ENCODE measurements at places on chromosomes 2 and 18. TPM values are rescaled to one million over a fixed set of nuclear protein-coding genes. Genes with fewer than 3 reads are reported as not detected.
A peak's percentile ranks its signal among the peaks of the same experiment; 100 is the strongest.

The QPCT gene
- 5.4 TPM for polyA plus RNA-seq

The EN1 gene
- 0.03 TPM for polyA plus RNA-seq

The UGT1A5 gene
- not detected for polyA plus RNA-seq

The SOWAHC gene
- 4.7 TPM for polyA plus RNA-seq

The DSG2 gene
- polyA plus RNA-seq: 1.1 TPM

The IL36B gene
- polyA plus RNA-seq: not detected

The CNTNAP5 gene
- polyA plus RNA-seq: not detected

The IL1RN gene
- polyA plus RNA-seq: 0.36 TPM

The DNMT3A gene
- 3.6 TPM for polyA plus RNA-seq

The SLC9A2 gene
- not detected for polyA plus RNA-seq

The IL37 gene
- polyA plus RNA-seq: not detected

GRCh38 chr2:98036349-98037000 is 40.7 kb upstream of the TMEM131 start:
- no peak for DNase-seq

DNA sequence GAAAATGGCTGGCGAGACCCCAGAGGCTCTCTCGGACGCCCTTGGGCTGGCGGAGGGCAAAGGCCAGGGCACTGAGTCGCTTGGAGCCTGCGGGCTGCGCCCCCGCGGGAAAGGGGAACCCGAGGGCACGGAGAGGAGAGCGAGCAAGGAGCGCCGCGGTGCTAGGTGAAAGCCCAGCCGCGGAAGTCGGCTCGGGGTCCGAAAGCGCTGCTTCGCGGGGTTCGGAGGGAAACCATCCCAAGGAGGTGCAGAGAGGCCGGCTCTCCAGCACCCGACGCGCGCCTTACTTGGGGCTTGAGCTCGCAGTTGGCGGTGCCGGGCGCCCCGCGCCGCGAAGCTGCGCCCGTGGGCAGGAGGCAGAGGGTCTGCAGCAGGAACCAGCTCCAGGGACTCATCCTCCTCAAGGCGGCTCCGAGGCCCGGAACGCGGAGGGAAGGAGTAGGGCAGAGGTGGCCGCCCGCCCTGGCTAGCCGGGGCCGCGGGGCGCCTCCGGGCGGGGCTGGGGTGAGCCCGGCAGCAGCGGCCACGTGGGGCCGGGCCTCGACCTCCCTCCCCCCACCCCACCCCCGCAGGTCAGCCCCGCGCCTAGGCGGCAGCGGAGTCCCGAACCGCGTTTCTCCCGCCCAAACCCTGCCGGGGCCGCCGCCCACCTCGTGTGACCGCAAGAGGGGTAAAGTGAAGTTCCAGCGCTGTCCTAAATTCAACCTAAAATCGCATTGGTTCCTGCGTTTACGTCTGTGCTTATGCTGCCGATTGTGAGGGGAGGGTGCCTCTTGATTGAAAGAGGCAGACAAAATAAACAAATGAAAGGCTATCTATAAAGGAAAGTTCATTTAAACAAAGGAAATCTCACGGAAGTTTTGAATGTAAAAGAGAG is at the start of gene TRABD2A:
Gene TRABD2A (minus strand): TSS at position 440 of the 877 bp plus-strand sequence. CDS start 45 bp downstream, at position 395.
- peak; percentile 86 for DNase-seq

- no peak for DNase-seq
These were observed 25.4 kb downstream of the CAPN14 start for GRCh38 chr2:31191931-31192330.

DNA sequence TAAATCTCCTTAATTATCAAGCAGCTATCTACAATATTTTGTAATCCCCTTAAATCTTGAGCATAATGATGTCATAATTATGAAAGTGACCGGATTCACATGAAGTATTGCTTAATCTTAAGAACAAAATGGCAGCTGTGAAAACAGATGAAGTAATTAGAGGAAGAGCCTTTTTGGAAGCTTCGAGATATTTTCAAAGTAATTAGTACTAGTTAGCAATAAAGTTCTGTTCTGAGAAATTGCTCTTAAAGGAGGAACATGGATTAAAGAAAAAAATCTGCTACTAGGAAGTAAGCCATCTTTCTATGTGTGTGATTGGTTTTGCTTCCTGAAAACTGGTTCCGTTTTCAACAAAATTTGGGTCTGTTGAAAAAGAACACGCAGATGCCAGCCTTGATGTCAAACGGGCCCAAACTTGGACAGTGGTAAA is 18.3 kb downstream of the CLUL1 start:
- peak; percentile 27 for DNase-seq

GRCh38 chr2:184413671-184414229 is 184.6 kb upstream of the ZNF804A start:
- no peak for DNase-seq

- no peak for DNase-seq
These were observed 265.2 kb downstream of the CCDC85A start for GRCh38 chr2:56449002-56449431.

- peak; percentile 71 for DNase-seq
These were observed 428 bp downstream of the TCF4 start for GRCh38 chr18:55587418-55588110.

DNA sequence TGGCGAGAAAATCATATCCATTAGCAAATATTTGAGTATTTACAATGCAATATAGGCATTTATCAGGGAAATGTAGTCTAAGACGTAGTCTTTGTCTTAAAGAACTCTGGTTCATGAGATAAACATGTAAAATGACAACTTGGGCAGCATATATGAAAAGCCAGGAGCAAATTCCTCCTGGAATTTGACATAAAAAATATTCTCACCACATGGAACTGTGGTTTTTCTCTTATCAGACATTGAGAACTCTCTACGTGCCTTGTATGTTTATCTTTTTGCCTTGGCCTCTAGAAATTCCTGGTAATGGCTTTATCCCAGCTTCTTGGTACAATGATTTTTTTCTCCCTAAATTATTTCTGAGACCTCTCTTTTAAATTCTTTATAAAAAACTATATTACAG is 2.8 kb downstream of the MAPK4 start:
- DNase-seq: no peak

GRCh38 chr2:235170016-235170415 is 218.2 kb downstream of the SH3BP4 start:
- peak; percentile 65 for DNase-seq

DNA sequence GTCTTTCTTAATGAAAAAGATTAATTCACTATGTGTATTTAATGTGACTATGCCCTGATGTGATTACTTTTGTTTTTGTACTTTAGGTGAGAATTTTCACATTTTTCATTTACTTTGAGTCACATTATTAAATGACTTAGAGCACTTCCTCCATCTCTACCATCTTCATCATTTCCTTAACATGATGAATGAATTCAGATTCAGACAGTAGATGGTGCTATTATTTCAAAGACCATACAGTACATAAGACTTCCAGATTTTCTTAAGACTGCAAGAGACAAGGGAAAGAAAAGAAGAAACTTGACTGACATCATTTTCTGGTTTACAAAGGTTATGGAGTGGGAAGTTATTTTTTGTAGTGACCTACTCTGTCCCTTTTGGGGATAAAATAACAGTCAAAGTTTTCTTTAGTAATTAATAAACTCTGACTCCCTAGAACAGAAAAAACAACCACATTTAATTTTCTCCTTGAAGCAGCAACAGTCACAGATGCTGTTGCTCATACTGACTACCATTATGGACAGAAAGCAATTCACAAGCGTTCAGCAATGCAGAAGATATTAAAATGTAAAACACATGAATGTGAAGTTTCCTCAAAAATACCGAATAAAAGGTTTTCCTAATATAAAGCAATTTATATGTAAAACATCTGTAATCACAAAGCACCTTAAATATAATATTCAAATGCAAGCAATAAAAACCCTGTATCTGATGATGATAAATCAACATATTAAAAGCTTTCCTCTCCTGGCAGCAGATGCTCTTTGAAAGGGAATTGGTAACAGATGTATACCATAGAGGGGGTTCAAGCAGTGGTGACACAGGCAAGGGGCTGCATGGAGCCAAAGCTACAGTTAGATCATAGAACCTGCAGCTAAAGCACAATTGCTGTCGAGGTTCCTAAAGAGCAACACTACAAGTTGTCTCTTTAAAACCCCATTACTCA is 1010.9 kb upstream of the NXPH2 start:
- peak; percentile 56 for DNase-seq

DNA sequence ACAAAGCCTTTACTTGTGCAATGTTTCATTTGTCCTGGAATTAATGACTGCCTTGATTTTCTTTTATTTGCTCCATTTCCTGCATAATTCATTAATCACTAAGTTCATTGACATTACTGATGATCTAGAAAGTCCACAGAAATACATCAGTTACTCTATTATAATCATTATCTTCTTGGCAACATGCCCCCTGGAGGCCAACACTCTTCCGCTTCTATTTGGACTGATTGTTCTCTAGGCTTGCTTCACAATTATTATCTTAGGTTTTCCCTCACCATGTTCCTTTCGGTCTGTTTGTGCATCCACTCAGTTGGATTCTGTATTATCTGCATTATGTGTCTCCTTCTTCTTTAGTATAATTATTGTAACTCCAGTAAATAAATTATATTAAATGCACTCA is 461.0 kb upstream of the CDH2 start:
- no peak for DNase-seq

DNA sequence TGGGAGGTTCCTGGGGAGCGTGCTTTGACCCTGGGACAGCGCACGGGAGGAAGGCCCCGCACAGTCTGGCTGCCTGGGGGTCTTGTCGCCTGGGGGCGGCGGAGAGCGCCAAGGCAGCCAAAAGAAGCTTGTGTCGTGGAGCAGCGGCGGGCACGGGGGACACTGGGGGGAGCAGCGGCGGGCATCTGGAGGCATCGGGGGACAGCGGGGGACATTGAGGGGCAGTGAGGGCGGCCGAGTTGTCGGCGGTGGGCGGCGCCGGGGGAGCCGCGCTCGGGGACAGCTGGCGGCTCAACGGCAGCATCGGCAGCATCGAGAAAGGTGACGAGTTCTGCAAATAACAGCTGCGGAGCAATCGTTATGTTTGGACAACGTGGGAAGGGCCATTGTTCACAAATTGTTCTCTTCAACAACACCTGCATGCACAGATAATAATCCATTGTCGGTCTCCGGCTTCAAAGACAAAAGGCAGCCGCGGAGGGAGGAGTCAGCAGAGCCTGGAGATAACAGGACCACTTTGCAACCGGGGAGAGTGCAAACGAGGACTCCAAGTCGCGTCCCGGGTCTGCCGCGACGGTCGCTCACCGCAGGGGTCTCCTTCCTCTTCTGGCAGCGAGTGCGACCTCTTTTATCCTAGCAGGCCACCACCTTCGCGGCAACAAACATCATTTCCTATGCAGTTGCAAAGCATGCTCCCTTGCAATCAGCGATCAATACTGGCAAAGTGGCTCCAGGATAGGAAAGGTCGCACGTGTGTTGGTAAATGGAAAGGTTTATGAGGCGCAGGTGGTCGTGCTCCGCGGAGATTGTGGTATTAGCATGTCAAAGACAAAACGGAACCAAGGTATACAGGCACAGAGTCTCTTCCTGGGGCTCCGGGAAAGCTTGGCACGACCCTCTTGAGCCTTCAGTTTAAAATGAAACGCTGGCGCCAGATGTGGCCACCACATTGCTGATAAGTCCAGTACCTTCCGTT is 132.3 kb upstream of the DLX2 start:
- no peak for DNase-seq

GRCh38 chr2:240869956-240870875 is 1.6 kb downstream of the AGXT start:
- DNase-seq: no peak

DNA sequence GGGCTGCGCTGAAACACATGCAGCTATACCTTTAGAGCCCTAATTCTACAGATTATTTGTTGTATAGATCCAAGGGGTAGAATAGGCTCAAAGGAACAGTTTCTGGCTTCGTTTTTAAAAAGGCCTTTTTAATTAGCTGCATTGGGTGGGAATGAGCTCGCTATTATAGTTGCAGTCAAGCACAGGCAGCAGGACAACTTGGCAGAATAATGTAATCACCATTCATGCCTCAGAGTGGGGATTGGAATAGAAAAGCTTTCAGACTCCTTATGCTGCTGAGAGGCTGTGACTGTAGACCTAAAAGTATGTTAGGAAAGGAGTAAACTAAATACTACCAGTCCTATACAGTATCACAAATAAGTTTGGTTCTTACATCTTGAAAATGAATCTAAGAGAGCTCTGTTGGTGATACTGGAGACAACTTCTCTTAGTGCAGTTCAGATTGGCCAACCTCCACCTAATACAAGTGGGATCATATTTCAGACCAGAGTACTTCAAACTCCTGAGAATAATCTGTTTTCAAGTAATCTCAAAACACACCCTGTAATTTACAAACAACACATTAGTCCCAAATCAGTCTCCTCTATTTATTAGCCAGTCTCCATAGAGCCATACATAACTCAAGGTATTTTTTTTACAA is 121.4 kb downstream of the ANTXR1 start:
- DNase-seq: peak; percentile 55

GRCh38 chr2:69946351-69947324 is 14.8 kb downstream of the ASPRV1 start:
- peak; percentile 68 for DNase-seq

GRCh38 chr18:8856212-8856611 is 150.9 kb downstream of the MTCL1 start:
- no peak for DNase-seq

DNA sequence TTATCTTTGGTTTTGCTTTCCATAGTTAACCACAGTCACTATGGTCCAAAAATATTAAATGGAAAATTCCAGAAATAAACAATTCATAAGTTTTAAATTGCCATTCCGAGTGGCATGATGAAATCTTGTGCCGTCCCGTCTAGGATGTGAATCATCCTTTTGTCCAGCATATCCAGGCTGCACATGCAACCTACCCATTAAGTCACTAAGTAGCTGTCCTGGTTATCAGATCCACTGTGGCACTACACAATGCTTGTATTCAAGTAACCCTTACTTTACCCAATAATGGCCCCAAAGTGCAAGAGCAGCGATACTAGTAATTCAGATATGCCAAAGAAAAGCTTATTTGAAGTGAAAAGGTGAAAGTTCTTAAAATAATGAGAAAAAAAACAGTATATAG is 10.7 kb downstream of the USP34 start:
- DNase-seq: peak; percentile 81

GRCh38 chr2:19711470-19712372 is 190.1 kb downstream of the TTC32 start:
- DNase-seq: peak; percentile 93

GRCh38 chr18:43847164-43848091 is 570.1 kb upstream of the SYT4 start:
- DNase-seq: peak; percentile 84

GRCh38 chr2:234676783-234677450 is 180.0 kb upstream of the ARL4C start:
- DNase-seq: no peak

DNA sequence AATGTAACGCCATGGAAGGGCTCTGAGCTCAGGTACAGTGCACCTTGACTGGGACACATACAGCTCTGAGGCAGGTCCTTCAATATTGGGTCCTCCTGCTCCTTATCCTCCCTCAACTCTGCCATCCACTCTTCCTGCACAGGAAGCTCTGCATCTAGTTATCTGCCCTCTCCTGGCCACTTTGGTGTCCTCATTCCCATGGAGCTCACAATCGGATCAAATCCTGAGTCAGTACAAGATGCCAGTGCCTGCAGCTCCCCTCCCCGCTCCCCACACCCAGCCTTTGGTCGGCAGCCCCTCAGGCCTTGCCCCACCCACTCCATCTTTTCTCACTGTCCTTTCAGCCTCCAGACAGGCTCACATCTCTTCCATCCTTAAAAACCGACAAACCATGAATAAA is 58.0 kb downstream of the LRRFIP1 start:
- no peak for DNase-seq

Measured in fibroblast of lung (primary cell).